DMS79 treated with DMSO at 0.1 percent for 48 hours (cell line): ENCODE measurements at places on chromosomes 12 and 14.

DNA sequence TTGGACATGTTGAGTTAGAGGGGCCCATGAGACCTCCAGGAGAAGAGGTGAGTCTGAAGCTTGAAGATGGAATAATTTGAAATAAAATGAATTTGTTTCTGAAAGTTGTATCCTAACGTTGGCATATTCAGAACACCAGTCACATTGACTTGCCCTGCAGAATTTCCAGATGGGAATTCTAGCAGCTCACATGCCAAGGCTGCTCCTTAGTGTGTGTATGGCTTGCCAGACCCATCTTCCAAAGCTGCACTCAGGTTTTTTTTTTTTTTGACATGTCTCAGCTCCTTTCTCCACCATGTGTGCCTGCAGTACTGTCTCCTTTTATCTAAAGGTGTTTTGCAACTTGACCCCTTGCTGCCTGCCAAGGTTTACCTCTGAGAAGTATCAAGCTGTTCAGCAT, 261.9 kb downstream of the NRXN3 start:
- DNase-seq, result no peak

DNA sequence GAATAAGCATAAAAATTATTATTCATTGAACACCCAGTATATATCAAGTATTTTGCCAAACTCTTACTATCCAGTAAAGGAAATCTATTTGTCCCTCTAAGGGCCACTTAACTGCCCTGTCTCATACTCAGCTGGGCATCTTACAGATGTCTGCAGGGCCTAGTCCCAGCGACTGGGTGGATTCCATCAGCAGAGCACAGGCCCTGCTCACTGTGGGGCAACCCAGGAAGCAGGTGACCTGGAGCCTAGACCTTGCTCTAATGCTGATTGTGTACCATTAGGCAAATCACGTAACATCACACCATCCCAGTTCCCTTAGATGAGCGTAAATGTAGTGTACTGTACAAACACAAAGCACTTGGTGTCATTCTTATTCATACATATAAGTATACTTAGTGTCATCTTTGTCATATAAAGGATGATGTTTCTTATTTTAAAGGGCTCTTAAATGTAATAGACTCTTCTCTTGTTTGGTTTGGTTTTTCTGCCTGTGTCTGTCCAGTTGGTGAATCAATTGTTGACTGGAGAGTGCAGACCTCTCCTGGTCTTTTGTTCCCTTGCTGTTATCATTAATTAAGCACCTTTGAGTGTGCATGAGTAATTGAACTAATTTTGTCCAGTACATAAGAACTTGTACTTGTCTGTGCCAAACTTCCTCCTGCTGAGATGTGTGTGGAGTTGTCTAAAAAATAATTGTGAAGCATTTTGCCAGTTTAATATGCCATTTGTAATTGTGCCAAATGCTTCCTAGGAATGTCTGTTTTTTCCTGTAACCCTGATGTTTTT, 49.3 kb downstream of the RAB35 start:
- peak; percentile 81 for DNase-seq

DNA sequence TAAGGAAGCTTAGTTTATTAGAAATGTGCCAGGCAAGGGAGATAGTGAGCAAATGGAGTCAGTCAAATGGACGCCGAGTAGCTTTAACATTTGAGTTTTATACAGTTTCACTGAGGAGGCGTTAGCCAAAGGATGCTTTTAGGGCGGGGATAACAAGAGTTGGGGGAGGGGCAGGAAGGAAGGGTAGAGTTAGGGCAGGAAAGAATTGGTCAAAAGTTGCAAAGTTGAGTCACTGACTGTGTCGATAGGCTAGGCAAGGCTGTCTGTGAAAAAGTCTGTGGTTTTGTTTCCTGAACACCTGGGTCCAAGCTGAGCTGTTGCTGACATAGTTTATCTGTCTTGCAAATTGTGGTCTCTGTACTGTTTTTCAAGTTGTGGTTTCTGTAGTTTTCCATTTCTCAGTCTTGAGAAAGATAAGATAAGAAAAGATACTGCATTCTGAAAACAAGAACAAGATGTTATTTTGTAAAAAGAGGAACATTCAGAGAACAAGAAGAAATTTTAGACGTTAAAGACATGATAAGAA, 62.6 kb upstream of the RESF1 start:
- DNase-seq, result no peak

- no peak for DNase-seq
These were observed 230.0 kb downstream of the MSRB3 start for GRCh38 chr12:65508276-65509035.

DNA sequence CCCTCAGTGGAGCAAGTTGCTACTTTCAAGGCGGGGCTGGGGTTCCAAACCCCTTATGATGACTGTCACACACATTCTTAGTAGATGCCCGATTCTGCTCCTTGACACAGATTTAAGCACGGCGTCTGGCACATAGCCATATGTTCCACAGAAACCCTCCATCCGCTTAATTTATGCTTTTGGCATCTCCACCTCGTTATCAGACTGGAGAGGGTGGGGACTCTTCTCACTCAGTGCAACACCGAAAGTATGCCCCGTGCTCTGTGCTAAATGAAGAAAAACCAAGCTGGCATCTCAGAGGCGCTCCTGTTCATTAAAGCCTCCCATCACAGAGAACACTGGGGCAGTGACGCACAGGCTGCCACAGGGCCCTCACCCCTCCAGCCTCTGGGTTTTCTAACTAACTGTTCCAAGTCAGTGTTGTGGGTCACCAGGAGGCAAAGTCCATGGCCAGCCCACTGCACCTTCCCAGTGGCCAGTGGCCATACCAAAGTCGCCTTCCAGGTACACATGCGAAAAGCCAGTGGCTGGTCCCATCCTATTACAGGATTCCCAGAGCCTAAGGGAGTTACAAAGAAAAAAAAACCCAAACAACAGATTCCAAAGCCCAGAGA, 27.3 kb downstream of the CCDC88C start:
- DNase-seq, result peak; percentile 97

- DNase-seq, result peak; percentile 82
These were observed 95.5 kb upstream of the ETV6 start for GRCh38 chr12:11553871-11554533.

DNA sequence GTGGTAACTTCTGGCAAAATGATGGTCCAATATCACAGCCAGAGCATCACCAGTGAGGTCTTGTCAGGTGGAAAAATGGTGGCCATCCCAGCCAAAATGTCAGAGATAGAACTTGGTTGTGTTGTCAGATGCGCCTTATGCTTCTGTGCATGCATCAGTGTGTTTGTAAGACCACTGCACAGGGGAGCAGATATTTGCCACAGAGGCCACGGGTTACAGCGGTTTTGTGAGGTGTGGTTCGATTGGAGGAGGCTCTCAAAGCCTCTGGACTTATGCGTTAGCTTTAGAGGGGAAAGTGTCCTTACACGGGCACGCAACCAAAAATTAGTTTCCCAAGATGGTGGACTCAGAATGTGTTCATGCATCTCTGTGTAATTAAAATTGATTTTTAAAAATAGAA, 243.8 kb downstream of the ADGRD1 start:
- DNase-seq, result no peak

DNA sequence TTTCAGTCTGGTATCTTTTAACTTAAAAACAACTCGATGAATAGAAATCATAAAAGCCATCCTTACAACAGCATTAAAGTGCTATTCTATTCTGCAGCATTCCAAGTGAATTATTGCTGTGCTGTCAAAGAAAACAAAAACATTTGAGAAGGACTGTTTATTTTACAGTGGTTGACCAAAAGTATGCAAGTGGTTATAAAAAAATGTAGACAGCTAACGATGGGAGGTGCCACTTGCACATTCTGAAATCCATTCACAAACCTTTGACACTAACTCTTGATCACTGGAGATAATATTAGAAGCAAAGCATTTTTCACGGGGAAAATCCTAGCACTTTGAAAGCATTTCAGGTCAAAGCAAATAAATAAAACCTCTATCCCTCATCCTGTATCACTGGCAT, 55.6 kb downstream of the HMGA2 start:
- DNase-seq, result no peak

DNA sequence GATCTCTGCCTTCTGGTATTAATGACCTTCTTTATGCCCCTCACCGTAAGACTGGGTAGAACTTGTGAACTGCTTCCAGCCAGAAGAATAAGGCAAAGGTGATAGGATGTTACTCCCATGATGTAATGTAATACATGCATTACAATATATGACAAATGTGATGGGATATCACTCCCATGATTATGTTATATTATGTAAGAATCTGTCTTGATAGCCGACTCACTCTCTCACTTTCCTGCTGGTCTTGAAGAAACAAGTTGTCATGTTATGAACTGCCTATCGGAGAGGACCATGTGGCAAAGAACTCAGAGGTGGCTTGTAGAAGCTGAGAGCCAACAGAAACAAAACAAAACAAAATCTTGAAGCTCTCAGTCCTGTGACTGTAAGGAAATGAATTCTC, 30.6 kb upstream of the OSBPL8 start:
- DNase-seq, result no peak
